ENCODE measurements at places on chromosomes 11 and 22.

DNA sequence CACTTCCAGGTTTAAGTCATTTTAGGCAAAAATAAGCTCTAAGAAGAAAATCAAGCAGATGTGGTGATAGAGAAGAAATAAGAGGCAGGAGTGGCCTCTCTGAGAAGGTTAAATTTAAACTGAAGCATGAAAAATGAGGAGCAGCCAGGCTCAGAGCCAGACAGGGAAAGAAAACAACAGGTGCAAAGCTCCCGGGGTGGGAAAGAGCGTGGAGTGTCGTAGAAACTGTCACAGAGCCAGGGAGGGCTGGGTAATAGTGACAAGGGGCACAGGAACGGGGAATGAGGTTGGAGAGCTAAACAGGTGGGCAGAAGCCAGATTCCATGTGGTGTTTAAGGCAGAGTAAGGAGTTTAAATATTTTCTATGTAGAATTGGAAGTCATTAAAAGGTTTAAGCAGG lies 132.1 kb upstream of the BLID start:
- no peak for DNase-seq

DNA sequence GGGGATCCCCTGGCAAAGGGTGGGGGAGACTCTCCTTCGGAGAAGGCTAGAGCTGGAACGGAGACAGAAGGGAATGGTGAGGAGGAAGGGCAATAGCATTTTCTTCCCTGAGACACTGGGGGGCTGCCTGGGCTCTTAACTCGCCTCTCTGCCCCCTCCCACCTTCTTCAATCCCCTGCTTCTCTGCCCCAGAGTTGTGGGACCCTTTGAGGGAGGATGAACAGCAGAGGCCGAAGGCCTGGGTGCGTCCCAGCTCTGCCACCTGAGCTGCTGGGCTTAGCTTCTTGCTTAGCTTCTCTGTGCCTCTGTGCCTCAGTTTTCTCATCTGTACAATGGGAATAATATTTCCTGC lies 72.4 kb downstream of the RTL6 start:
- no peak for DNase-seq

GRCh38 chr11:37704791-37705190 lies 1106.8 kb upstream of the RAG2 start:
- no peak for DNase-seq

GRCh38 chr11:95608093-95608492 lies 181.5 kb downstream of the FAM76B start:
- no peak for DNase-seq

- DNase-seq = no peak
These were observed 27.0 kb upstream of the MTMR2 start for GRCh38 chr11:95950905-95951304.

DNA sequence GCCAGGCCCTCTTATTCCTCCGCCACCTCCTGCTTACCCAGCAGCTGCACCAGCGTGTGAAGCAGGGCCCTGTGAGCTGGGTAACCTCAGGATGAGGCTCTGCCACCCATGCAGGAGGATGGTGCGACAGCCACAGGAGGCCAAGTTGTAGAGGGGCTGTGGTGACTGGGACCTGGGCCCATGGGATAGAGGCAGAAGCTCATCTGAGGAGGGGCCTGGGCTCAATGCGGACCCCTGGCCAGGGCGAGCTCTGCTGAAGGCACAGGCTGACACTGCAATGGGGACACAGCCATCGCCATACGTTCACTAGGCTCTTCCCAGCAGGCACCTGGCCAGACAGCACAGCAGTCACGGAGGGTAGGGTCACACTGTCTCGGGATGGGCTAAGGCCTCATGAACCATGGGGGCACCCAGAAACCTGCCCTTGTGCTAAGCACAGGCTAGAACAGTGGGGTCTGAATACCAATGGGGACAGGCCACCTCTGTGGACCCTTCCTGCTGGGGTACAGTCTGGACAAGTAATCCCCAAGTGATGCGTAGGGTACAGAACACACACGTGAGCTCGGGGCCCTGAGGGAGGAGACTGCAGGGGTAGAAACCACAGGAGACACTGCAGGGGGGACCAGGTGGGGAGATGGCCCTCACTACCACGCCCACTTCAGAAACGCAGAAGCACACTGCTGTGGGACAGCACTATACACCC lies 35.3 kb downstream of the GNB1L start:
- no peak for DNase-seq

GRCh38 chr11:85823816-85824215 lies 12.9 kb upstream of the SYTL2 start:
- no peak for DNase-seq

GRCh38 chr11:2653198-2653551 lies 46.6 kb downstream of the KCNQ1OT1 start:
- no peak for DNase-seq

DNA sequence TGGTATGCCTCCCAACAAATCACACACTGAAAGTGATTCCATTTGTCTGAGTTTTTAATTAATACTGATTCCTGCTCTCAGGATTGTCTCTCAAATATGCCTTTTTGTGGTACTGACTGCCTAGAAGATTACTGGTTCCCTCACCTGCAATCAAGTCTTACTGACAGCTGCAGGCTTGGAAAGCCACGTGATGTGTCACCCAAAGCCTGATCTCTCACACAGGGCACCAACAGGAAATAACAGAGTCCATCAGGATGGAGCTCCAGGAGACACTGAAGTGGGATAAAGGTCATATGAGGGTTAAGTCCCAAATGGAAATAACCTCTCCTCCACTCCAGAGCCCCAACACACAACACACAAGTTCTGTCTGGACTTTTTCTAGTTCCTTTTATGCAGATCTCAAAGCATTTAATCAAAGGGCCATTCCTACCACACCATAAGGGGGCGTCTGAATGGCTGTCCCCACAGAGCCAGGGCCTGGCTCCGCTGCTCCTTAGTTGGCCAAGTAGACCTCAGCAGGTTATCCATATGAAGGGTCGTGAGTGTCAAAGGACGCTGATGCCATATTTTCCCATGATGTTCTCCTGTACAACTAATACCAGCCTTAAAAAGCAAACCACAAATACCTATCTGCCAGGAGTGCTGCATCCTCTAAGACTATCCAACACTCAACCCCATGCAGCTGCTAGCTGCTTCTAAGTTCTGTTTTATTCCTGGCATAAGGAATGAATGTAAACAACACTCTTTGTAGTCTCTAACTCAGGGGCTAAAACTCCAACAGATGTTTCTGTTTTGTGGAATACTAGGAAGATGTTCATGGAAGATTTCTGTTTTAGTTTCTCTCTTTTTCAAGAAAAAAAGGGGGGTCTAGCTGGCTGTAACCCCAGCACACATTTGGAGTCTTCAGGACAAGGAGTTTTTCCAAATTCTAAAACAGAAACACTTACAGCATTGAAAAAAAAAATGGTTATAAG lies 13.0 kb downstream of the SCUBE2 start:
- no peak for DNase-seq

- DNase-seq = no peak
These were observed 18.0 kb downstream of the TBC1D22A start for GRCh38 chr22:46780453-46780852.

DNA sequence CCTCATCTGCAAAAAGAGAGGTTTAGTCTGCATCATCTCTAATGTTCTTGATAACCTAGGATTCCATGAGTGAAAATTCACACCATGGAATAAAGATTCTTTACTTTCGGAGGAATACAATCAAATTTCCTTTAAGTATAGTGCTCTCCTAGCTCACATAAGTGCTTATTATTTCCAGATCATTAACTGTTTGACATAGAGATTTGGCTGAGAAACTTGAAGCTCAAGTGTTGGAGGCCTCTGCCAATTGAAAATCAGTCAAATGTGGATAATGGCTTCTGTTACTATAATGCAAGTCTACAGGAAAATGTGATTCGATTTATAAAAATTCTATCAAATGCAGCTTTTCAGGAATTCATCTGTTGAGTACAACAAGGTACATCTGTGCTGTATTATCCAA lies 144.6 kb downstream of the KIF18A start:
- no peak for DNase-seq

DNA sequence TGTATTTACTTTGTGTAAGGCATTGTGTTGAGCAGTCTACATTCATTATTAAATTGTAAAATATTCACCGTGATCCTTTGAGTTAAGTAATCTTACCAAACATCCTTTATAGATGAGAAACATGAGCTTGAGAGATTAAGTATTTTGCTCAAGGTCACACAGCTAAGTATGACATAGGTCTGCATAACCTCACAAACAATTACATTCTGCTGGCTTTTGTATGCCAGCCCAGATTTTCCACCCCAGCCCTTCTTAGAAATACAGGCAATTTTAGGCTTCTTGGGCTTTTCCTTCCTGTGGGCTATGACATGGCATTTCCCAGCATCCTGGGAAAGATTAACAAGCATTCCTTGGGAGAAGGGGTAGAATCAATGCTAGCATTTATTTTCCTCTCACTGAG lies 357.3 kb downstream of the NELL1 start:
- DNase-seq = no peak

Measured in GM12892 (cell line).